Type B pancreatic cell (in vitro differentiated cells): ENCODE measurements at places on chromosomes 7 and 10. TPM values are rescaled to one million over a fixed set of nuclear protein-coding genes. Genes with fewer than 3 reads are reported as not detected.

GRCh38 chr10:59945590-59945989 is 39.2 kb upstream of the CCDC6 start:
- DNase-seq: no peak
- no peak overlapping the region for H3K4me3 ChIP-seq
- H3K36me3 ChIP-seq: no peaks in the 10 kb centered on the region
- no peaks in the 10 kb centered on the region for H3K27me3 ChIP-seq
- H3K4me1 ChIP-seq: no peaks in the 10 kb centered on the region
- H3K27ac ChIP-seq: no peak overlapping the region

Gene OPN1SW
- not detected in 2 replicates for total RNA-seq

DNA sequence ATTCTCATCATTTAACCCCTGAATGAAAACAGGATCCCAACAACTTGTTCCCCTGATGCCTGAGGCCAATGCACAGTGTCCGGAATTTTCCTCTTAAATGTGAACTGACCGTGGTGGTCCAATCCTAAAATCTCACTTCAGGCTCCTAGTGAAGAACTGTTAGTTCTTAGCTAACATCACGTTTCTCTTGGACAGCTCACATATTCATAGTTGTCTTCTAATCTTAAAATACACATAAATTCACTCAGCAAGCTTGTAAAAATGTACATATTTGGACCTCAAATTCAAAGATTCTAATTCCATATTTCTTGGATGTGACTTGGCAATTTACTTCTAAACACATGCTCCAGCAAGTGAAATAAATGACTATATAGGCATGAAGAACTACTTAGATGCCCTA is 297.2 kb downstream of the PCDH15 start:
- H3K27me3 ChIP-seq: no peaks in the 10 kb centered on the region
- no peak overlapping the region for H3K4me3 ChIP-seq
- H3K4me1 ChIP-seq: no peaks in the 10 kb centered on the region

- no peak overlapping the region for H3K4me3 ChIP-seq
- H3K4me1 ChIP-seq: peaks cover 15% of the 10 kb centered on the region
- H3K27ac ChIP-seq: no peak overlapping the region
- DNase-seq: no peak
- H3K27me3 ChIP-seq: peaks cover 3% of the 10 kb centered on the region
These were observed 135.7 kb downstream of the AHR start for GRCh38 chr7:17434191-17434590.

DNA sequence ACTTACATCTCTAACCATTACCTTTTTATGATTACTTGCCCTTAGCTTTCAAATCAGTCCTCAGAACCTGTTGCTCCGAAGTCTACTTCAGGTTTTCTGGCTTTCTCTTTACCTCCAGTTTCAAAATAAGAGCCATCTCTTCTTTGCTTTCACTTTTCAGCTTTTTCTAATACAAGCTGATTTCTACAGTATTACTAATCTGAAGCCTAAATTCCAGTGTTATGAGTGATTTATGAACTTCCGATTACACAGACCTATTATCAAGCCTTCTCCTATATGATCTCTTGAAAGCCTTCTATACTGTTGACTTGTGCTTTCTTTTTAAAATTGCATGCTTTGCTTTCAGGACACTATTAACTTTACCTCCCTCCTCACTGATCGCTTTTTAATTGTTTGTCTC is 1307.8 kb upstream of the CELF2 start:
- no peaks in the 10 kb centered on the region for H3K36me3 ChIP-seq
- no peaks in the 10 kb centered on the region for H3K27me3 ChIP-seq
- no peaks in the 10 kb centered on the region for H3K4me1 ChIP-seq
- H3K27ac ChIP-seq: no peak overlapping the region
- no peak overlapping the region for H3K4me3 ChIP-seq

DNA sequence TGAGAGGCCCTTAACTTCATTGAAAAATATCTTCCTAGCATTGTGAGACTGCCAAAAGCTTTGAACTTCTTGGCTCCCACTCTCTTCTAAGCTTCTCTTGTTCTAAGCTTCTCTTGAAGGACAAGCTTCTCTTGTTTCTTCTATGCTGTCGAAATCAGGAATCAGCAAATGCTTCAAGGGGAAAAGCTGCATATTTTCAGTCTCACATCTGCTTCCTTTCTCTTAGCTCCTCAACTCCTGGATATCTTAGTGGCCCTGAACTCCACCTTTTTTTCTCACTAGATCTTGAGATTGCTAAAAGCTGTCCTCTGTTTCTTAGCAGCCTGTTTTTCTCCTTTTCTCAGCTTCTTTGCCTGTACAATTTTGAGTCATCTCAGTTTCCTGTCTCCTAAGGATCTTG is 73.0 kb downstream of the NEUROD6 start:
- no peak overlapping the region for H3K27ac ChIP-seq
- no peaks in the 10 kb centered on the region for H3K36me3 ChIP-seq
- H3K27me3 ChIP-seq: no peaks in the 10 kb centered on the region
- H3K4me3 ChIP-seq: no peak overlapping the region
- H3K4me1 ChIP-seq: no peaks in the 10 kb centered on the region

- H3K27me3 ChIP-seq: peaks cover 15% of the 10 kb centered on the region
- H3K4me3 ChIP-seq: no peak overlapping the region
- no peaks in the 10 kb centered on the region for H3K36me3 ChIP-seq
- DNase-seq: no peak
These were observed 32.8 kb upstream of the NUB1 start for GRCh38 chr7:151308791-151309190.

Gene GNGT1
- 0.14 TPM in 1 of 2 replicates, not detected in the other for total RNA-seq

Gene TMEM196
- 0.68 and 1.5 TPM in 2 replicates for total RNA-seq
